MCF 10A (cell line): ENCODE measurements at places on chromosomes 12 and 14. TPM values are rescaled to one million over a fixed set of nuclear protein-coding genes. Genes with fewer than 3 reads are reported as not detected.

The SLC17A8 gene
- total RNA-seq, result not detected in 2 replicates

The CD163 gene
- not detected in 2 replicates for total RNA-seq

The SOX5 gene
- total RNA-seq, result 0.91 and 0.98 TPM in 2 replicates

The CTSG gene
- total RNA-seq, result not detected in 2 replicates

The CYP27B1 gene
- 12.6 and 27.5 TPM in 2 replicates for total RNA-seq

The FAM186B gene
- 0.30 and 0.64 TPM in 2 replicates for total RNA-seq

DNA sequence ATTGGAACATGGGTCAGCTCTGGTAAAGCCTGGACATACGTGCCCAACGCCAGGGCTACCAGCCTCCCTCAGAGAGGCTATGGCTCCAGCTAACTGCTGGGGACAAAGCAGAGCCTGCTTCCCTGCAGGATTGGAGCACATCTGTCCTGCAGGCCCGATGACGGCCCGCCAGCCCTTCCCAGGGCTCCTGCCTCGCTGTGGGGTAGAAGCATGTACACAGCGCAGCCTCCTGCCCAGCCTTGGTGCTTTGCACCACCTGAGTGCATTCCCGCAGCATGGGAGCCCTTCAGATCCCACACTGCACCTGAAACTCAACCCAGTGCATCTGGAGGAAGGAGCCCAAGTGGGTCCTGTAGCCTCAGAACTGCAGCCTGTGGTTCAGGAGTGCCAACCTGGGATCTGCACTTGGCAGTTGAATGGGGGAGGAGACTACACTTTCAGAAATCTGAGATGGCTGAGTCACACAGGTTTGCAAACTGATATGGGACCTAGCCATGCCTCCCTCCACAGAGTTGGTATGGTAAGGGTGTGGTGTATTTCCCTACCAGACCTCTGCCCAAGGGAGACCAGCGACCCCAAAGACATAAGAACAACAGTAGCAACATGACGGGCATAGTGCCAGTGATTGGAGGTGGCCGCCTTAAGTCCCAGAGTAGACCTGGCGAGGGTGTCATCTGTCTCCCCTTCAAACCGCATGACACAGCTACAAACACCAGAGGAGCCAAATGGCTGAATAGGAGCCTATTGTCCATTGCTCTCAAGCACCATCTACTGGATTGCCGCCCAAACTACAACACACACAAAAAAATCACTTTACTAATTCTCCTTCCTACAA, 273.9 kb upstream of the MIS18BP1 start:
- no peaks in the 10 kb centered on the region for H3K27me3 ChIP-seq
- no peaks in the 10 kb centered on the region for H3K36me3 ChIP-seq
- peak; percentile 76 for DNase-seq

DNA sequence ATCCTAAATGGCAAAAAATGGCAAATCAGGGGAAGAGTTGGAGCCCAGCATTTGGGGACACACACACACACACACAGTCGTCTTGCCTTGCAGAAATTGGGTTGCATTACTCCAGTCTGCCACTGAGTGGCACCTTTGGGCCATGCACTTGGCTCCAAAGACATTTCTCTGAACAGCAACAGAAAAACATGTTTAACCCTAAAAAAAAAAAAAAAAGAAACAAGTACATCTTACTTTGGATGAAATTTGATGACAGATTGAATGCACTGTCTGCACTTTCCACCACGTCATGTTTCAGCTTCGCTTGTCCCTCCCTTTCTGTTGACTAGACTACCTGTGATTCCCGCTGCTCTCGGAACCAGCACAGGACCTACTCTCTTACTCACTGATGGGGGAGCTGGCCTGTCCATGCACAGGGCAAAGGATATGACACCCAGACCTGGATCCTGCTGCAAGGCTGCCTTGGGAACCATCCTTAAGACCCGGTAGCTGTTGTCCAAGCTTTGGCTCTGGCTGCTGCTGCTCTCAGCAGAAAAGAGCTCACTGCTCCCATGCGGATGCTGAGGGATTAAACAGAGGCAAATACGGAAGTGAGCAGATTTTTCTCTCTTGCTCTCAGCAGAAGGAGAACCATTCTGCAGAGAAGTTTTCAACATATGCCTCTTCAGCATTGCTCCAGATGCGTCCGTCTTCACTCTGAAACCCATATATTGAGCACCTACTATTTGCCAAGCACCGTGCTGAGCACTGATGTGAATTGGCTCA, 376.8 kb downstream of the DPF3 start:
- peaks cover under 1% of the 10 kb centered on the region for H3K27me3 ChIP-seq
- no peak overlapping the region for H3K27ac ChIP-seq
- no peaks in the 10 kb centered on the region for H3K4me1 ChIP-seq
- peak; percentile 68 for DNase-seq
- H3K4me3 ChIP-seq, result no peak overlapping the region
- no peaks in the 10 kb centered on the region for H3K36me3 ChIP-seq

DNA sequence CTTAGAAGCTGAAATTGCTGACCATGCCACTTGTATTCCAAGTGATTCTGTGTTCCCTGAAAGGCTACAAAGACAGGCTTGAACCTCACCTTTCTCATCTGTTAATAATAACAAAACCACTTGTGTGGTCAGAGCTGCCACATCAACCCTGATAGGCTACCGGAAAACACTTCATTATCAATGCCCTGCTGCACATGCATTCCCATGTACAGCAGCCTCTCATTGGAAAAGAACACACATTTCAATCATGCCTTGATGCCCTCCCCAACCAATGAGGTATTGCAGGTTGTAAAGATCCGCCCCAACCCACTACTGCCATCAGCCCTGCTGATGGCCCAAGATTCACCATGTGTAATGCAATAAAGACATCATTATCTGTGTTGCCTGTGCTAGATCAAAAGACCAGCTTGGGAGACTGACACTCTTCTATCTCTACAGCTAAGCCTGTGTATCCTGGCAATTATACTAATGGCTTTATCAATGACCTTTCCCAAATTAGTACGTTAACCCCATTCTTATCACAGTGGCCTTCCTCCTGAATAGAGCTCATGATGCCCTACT, 2.8 kb downstream of the GPR19 start:
- H3K36me3 ChIP-seq, result peaks cover 11% of the 10 kb centered on the region
- no peaks in the 10 kb centered on the region for H3K27me3 ChIP-seq
- no peak for DNase-seq
- H3K4me1 ChIP-seq, result peaks cover 14% of the 10 kb centered on the region

GRCh38 chr12:84694116-84694515, 218.5 kb downstream of the SLC6A15 start:
- H3K27ac ChIP-seq, result no peak overlapping the region
- no peaks in the 10 kb centered on the region for H3K36me3 ChIP-seq
- H3K4me1 ChIP-seq, result no peaks in the 10 kb centered on the region
- H3K4me3 ChIP-seq, result no peak overlapping the region
- no peaks in the 10 kb centered on the region for H3K27me3 ChIP-seq
- no peak for DNase-seq

DNA sequence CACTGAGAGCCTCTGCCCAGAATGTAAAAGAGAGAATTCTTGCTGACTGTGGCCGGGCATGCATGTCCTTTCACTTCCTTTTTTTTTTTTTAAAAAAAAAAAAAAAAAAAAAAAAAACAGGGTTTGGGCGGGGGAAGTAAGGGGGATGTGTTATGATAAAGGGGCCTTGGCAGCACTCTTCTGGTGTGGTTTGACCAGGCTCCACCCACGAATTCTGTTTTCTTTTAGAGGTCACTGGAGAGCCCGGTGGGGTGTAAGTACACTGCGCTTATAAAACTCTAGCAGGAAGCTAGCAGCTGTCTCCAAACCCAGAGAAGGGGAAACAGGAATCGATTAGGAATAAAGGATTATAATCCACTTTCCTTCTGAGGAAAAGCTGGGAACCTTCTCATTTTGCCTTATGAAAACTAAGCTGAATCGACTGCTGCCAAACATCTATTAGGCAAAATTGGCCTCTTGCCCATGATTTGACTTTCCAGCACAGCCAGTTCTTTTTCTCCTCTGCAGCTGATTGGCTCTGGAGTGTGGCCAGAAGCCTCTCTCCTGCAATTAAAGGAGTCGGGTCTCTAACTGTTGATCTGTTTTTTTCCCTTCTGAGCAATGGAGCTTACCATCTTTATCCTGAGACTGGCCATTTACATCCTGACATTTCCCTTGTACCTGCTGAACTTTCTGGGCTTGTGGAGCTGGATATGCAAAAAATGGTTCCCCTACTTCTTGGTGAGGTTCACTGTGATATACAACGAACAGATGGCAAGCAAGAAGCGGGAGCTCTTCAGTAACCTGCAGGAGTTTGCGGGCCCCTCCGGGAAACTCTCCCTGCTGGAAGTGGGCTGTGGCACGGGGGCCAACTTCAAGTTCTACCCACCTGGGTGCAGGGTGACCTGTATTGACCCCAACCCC, 27.7 kb upstream of the HIGD1C start:
- H3K4me3 ChIP-seq, result peak overlapping the region; percentile 96
- peak overlapping the region; percentile 93 for H3K27ac ChIP-seq
- peaks cover 33% of the 10 kb centered on the region for H3K4me1 ChIP-seq
- H3K27me3 ChIP-seq, result no peaks in the 10 kb centered on the region
- peak; percentile 97 for DNase-seq
- peaks cover 10% of the 10 kb centered on the region for H3K36me3 ChIP-seq

DNA sequence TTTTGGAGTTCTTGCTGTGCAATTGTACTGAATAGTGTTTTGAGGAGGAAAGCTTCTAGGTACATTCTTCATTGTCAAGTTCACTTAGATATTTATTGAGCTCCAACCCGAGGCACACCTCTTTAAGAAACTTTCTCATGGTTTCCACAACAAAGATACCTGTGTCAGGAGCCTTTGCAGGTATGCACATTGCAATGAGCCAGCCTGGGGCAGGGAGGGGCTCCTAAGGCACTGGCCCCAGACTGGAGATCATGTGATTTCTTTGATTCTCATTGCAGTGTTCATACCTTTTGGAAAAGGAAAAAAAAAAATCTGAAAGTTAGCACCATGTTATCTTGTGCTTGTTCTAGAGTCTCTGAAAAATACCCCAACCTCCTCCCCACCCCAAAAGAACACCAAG, 80.3 kb downstream of the PRMT8 start:
- DNase-seq, result no peak
- H3K4me3 ChIP-seq, result no peak overlapping the region
- peaks cover 55% of the 10 kb centered on the region for H3K27me3 ChIP-seq
- peaks cover 2% of the 10 kb centered on the region for H3K4me1 ChIP-seq
- H3K36me3 ChIP-seq, result no peaks in the 10 kb centered on the region

- H3K36me3 ChIP-seq, result peaks cover 21% of the 10 kb centered on the region
- DNase-seq, result no peak
- peak overlapping the region; percentile 100 for H3K4me3 ChIP-seq
- H3K4me1 ChIP-seq, result peaks cover 20% of the 10 kb centered on the region
- no peaks in the 10 kb centered on the region for H3K27me3 ChIP-seq
- H3K27ac ChIP-seq, result peak overlapping the region; percentile 100
These were observed 729 bp upstream of the M6PR start for GRCh38 chr12:8950221-8950527.
